ENCODE measurements at places on chromosomes 5 and 9.

GRCh38 chr5:113390224-113390623 is 44.6 kb downstream of the TSSK1B start:
- DNase-seq: no peak

GRCh38 chr5:160800375-160801275 is 51.4 kb downstream of the ATP10B start:
- DNase-seq: no peak

DNA sequence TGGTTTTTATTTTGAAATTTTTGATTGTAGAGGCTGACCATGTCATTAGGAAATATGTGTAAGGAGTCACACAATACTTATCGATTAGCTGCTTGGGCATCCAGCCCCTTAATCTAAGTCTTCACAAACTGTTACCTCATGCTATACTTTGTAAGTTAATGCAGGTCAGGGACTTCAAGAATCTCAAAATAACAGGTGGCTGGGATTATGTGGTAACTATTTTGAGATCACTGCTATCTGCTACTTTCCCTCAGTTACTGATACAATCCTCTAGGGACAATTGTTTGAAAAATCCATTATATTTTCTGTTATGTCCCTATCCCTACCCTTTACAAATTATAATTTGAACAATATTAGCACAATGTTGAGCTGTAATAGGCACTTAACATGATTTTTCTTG is 21.7 kb downstream of the FTMT start:
- no peak for DNase-seq

GRCh38 chr9:133129001-133129795 is 8.2 kb upstream of the RALGDS start:
- DNase-seq: no peak

DNA sequence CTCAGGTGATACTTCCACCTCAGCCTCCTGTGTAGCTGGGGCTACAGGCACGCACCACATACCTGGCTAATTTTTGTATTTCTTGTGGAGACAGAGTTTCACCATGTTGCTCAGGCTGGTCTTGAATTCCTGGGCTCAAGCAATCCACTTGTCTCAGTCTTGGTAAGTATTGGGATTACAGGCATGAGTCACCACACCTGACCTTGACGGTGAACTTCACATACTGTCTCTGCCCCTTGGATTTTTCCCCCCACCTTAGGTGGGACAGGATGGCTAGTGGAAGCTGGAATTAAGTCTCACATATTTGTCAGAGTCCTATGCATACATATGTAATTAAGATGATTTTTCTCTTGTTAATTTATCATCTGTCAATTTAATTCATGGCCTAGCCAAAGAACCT is 20.9 kb upstream of the RFK start:
- DNase-seq: no peak

- DNase-seq: no peak
These were observed 52.4 kb downstream of the FANCC start for GRCh38 chr9:95264954-95265615.

DNA sequence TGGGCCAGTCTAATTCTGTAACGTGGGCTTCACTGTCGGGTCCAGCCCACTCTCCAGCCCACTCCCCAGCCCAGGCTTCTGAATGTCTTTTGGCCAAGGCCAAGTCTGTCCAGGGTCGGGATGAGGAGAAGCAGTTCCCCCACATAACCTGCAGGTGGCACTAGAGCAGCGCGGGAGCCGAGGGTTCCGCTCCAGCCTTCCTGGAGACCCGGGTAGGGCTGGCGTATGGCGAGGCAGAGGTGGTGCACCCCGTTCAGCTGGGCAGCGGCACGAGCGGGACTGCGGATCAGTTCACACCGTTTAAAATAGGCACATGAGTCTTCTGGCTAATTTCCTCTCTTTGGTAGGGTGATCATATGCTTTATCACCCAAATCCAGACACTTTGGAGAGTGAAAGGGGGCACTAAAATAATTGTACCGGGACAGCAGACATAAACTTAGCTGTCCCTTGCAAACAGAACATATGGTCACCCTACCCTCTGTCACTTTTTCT is 185.9 kb downstream of the MSX2 start:
- DNase-seq: peak; percentile 65

DNA sequence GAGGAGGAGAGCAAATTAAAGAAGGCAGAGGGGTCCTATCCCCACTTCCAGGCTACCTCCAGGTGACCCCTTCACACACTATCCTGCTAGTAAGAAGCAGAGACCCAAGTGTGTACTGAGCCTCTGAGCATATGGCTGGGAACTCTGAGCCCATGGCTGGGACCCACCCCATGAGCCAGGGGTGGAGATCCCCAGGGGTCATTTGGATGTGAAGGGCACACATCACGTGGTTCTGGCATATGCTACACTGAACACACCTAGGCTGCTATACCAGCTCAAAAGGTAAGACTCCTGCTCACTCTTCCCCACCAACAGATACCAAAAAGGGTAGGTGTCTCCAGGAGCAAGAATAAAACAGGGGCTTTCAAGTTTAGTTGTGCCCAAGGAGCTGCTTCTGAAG is 149.9 kb downstream of the FRMD3 start:
- DNase-seq: no peak

DNA sequence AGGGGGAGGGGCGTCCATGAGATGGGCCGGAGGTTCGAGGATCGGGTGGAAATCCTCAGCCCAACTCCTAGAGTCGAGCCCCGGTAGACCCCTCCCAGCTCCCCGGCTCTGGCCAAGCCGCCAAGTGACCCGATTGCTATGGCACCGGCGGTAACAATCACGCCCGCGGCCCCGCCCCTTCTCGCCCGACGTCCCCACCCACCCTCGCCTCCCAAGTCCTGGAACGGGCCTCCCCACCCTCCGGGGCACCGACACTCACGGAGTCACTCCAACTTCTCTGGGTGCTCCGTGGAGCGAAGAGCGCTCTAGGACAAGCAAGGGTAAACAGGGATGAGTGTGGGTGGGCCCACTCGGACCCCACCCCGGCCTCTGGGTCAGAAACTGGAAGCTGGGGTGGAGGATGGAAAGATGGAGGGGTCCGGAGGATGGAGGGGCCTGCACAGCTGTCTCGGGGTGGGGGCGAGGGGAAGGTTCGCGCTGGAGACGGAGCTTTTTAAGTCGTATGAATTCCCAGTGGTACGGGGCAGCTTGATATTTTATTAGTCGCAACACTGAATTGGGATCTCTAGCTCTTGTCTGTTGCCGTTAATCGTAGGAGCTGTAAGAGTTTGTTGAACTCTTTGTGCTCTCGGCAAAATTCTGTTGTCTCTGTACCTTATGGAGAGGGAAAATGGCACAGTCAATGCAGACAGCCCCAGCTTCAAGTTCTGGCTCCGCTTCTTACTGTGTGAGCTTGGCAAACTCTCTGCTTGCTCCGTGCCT is at the start of gene SPACA9:
SPACA9 (plus strand) TSS at position 204 of the 762 bp plus-strand sequence. CDS start 5,050 bp downstream, outside the sequence.
- peak; percentile 73 for DNase-seq

DNA sequence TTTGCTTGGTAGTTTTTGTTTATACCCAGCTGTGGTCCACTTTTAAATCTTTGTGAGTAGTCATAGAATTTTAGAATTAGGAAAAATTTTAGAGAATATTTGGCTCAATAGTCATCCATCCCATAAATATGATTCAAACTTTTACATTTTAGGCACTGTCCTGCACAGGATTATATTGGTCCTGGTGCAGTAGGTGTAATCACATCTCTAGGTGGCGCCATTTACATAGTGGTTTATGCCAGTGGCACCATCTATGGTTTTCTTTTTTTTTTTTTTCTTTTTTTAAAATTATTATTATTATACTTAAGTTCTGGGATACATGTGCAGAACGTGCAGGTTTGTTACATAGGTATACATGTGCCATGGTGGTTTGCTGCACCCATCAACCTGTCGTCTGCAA is 260.7 kb upstream of the KCNN2 start:
- no peak for DNase-seq

DNA sequence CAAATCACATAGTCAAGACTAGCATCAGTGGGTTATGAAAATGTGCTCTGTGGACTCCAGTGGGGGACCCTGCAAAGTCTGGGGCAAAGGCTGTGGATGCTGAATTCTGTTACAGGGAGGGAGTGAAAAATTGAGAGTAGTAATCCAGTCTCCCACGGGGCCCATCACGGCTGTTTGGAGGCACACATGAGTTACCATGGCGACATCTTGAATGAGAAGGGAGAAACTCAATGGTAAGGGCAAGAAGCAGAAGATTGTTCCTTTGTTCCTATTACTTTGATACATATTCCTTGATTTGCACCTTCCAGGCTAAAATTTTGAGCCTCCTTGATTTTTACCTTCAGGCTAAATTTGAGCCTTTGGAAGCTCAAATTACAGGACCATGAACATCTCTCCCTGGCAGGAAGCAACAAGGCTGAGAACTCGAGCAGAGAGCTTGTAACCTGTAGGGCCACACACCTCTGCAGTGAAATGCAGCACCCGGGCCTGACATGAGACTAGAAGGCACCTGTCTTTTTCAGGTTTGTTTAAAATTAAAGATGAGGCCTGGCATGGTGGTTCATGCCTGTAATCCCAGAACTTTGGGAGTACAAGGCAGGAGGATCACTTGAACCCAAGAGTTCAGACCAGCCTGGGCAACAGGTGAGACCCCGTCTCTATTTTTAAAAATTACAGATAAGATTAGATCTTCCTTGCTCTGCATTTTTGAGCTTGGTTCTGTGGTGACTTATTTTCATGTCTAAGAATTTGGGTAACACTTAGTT is 31.0 kb upstream of the ZFR start:
- no peak for DNase-seq

DNA sequence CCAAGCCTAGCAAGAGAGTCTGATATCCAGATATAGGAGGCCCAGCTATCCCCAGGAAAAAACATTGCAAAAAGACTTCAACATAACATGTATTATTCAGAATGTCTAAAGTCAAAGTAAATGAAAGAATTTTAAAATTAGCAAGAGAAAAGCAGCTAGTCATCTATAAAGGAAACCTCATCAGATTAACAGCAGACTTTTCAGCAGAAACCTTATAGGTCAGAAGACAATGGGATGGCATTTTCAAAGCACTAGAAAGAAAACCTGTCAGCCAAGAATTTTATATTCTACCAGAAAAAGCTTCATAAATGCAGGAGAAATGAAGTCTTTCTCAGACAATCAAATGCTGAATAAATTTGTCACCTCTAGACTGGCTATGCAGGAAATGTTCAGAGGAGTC is 9.9 kb downstream of the OR1L3 start:
- no peak for DNase-seq

DNA sequence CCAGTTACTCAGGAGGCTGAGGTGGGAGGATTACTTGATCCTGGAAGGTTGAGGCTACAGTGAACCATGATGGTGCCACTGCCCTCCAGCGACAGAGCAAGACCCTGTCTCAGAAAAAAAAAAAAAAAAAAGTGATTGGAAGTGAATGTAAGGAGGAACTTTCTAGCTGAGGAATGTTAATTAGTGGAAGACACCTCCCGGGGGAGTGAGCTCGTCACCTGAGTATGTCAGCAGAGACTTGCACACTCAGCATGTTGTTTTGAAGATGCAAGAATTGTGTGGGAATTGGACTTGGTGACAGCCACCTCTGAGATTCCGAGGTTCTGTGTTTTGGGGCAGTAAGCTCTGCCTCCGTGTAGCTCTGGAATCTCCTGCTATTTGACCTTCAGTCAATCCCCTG is 3.6 kb downstream of the SYNPO start:
- no peak for DNase-seq

DNA sequence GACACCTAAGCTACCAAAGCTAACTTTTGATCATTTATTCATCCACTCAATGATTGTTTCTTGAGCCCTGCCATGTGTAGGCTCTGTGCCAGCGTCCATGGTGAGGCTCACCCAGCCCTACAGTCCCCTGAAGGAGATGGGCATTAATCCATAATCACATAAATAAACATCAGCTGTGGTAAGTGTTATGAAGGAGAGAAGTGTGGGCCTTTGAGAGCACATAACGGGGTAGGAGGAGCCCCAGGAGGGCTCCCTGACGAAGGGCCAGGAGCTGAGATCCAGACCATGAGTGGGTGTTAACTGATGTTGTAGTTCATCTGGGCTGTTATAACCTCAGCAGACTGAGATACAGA is 53.9 kb upstream of the AFAP1L1 start:
- DNase-seq: no peak

- DNase-seq: no peak
These were observed 97.9 kb downstream of the CD180 start for GRCh38 chr5:67098656-67099055.

GRCh38 chr9:109499631-109500410 is 1.7 kb upstream of the PTPN3 start:
- DNase-seq: peak; percentile 95

DNA sequence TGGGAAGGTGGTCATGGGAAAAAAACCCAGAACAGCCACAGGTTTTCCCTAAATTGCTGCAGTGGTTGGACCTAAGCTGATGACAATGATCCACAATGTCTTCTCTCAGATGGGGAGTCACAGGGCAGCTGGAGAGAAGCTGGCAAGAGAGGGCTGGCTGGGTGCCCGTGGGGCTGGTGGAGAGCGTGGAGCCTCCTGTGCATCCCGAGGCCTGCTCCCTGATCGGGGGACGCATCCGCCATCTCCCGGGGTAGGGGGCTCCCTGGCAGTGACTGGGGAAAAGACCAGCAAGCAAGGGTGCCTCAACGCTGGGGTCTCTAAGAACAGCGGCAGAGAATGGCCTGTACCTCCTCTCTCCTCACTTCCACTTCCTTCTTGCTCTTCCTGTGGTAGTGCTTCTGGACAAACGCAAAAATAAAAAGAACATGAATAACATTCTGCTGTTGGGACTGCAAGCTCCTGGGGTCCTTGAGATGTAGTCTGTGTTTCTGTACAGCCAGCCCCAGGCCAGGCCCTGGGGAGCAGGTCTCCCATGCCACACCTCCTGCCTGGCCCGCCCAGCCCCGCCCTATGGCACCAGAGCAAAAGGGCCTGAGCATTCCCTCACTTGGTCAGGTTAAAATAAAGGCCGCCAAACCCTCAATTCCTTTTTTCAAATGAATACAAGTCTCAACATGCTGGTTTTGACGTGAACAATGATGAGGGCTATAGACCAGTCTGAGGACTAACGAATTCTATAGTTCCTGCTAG is 7.0 kb upstream of the MRNIP start:
- DNase-seq: no peak

- no peak for DNase-seq
These were observed 170.3 kb downstream of the WDR70 start for GRCh38 chr5:37549411-37549810.

GRCh38 chr9:135607401-135608293 is 31.7 kb downstream of the GLT6D1 start:
- no peak for DNase-seq

DNA sequence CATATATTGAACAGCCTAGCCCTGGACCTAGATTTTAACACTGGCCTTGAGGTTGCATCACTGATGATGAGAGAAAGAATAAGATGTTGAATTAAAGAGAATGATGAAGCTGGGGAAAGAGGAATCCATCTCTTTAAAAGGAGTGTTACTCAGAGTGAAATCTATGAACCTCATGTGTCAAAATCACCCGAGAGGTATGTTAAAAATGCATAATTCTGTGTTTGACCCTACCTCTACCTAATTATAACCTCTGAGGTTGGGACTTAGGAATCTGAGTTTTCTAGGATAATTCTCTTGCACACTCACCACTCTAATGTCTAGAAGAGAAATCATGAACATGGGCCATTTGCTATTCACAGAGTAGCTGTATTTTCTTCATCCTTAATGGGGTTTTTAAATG is 479.4 kb downstream of the ENC1 start:
- no peak for DNase-seq

DNA sequence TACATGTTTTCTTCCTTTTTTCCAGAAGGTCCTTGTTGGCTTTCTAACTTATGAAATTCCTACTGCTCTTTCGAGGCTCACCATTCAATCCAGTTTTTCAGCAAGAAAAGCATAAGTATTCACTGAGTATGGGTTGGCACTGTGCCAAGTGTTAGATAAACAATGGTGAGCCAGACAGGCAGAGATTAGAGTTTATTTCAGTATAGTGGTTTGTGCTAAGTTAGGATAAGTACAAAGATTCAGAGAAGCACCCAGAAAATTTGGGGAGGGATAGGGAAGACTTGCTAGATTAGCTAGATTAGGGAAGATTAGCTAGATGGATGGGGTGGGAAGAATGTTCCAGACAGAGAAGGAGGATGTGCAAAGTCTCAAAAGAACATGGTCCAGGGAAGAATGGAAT is 122.9 kb downstream of the OXCT1 start:
- DNase-seq: no peak
